ENCODE measurements at places on chromosomes 16 and 17.
A peak's percentile ranks its signal among the peaks of the same experiment; 100 is the strongest.

GRCh38 chr16:58266336-58266735 lies 28.5 kb downstream of the PRSS54 start:
- DNase-seq: no peak

DNA sequence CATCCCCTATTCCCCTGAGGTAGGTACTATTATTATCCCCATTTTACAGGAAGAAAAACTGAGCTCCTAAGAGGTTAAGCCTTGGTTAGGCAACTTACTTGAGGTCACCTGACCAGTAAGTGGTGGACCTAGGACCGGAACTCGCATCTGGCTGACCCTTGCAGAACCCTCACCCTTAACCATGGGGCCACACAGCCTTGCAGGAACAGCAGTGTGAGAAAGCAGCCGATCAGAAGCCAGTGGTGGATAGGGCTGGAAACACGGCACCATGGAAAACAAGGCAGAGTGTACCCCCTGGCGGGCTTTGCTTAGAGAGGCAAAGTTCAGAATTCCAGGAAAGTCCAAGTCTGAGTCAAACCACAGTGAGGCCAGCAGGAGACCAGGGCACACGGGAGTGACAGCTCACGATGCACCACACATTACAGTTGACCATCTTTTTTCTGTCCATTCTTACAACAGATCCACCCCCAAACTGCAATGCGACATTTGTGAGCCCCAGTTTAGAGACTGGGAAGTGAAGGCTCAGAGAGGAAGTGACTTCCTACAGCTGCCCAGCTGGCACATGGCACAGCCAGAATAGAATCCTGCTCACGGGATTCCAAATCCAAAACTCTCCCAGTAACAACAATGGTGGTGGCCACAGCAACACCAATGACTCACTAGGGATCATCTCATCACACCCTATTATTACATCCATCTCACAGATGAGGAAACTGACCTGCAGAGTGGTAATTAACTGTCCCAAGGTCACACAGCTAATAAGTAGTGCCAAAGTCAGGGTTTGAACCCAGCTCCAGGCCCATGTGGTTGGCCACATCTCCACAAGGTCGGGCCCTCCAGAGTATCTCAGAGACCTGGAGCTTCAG lies 20.3 kb downstream of the KIFC3 start:
- no peak for DNase-seq

DNA sequence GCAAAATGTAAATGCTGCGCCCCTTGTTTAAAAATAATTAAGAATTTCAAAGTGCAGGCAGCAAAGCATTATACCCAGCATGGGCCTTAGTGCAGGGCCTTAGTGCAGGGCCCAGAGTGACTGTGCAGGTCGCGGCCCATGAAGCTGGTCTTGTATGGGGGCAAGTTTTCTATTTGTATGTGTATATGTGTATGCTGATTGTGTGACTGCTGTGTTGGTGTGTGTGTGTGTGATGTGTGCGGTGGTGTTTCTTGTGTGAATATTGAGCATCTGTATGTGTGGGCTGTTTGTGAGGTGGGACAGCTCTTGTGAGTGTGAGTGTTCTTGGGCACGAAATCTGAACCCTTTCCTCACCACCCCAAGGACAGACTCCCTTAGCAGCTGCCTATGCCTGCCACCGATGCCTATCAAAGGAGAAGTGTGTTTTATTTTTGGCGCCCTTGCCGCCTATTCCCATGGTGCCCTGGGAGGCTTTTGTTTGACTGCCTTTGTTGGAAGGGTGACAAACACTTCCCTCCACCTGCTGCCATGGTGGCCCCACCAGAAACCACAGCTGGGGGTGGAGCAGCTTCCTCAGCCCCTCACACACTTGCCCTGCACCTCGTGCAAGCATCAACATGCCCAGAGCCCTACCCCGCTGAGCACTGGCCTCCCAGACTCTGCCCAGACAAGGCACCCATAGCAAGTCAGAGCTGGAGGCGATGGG lies 18.0 kb downstream of the CCR7 start:
- peak; percentile 50 for DNase-seq

- no peak for DNase-seq
These were observed 169.7 kb upstream of the ZFHX3 start for GRCh38 chr16:73217654-73218053.

DNA sequence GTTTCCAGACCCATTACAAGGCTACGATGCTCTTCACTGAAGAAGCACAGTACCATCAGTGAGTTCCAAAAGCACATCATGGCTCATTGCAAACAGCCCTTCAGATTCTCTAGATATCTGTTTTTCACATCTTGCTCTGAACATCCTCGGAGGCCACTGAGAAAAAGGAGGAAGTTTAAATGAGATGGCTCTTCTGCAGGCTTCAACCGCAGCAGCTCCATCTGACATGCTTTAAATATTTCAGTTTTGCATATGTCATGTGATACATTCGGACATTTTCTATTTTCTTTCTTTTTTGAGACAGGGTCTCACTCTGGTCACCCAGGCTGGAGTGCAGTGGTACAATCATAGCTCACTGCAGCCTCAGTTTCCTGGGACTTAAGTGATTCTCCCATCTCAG lies 396.8 kb downstream of the NPIPA8 start:
- no peak for DNase-seq

DNA sequence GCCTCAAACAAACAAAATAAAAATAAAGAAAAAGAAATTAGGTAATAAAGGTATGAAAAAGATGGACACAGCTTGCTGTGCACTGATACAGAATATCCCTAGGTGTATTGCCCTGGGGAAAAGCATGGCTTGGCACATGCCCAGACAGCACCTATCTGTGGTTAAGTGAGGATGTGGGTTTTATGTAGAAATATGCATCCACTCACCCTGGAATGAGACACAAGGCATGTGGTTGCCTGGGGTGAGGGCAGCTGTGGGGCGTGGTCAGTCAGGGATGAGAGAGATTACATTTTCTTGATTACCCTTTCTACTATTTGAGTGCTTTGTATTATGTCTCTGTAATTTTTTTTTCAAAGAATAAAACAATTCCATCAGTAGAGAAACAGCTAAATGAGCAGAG lies 6.9 kb downstream of the PLLP start:
- peak; percentile 49 for DNase-seq

GRCh38 chr17:77153999-77154586 lies 13.3 kb downstream of the SEC14L1 start:
- DNase-seq: no peak

DNA sequence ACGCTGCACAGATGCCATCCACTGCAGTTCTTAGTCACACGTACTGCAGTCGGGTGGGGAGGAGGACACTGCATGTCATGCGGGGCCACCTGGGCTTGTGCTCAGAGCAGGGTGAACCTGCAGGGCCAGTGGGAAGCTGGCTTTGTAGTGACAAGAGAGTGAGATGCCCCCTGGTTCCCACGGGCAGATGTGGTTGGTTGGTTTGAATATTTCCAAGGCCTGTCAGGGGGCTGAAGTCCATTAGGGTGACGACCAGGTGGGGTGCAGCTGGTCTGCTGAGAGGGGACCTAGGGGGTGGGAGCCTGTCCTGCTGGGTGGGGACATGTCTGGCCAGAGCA lies 14.3 kb downstream of the ZNF213 start:
- no peak for DNase-seq

DNA sequence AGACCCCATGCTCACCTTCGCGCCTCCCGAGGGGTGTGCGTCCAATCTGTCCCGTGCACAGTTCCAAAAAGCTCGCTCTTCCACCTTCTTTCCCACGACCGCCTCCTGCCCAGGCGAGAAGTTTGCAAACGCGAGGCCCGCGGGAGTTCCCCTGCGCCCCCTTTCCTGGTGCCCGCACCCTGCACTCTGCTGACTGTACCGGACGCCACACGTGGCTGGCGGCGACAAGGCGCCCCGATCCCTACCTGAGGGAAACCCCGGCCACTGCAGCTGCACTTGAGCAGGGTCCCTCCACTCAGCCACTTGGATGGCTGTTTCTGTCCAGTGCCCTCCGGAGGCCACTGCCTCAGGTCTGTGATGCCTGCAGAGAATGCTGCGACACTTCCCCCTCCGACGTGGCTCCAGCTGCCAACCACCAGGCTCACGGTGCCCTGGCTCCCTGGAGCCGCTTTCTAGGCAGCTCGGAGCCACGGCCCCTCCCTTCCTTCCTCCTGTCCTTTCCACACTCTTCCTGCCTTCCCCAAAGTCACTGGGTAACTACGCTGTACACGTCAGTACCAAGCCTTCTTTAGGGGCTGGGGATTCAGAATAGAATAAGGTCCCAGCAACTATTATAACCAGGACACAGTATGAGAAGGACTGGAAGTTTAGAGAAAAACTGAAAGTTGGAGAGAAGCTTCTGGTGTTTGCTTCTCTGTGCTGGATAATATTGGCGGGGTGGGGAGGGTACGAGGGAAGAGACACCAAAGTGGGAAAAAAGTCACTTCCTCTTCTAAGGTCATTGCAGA lies at the start of gene MLKL:
TSS of gene MLKL (minus strand) at position 425 of the 788 bp plus-strand sequence. CDS start 5,105 bp downstream, outside the sequence.
- DNase-seq: peak; percentile 61

DNA sequence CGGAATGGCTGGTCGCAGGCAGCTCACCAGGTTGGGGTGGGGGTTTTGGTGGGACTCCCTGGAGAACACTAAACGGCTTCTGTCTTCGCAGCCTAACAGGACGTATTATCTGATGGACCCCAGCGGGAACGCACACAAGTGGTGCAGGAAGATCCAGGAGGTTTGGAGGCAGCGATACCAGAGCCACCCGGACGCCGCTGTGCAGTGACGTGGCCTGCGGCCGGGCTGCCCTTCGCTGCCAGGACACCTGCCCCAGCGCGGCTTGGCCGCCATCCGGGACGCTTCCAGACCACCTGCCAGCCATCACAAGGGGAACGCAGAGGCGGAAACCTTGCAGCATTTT lies 59.7 kb downstream of the PDPK1 start:
- no peak for DNase-seq

GRCh38 chr17:19523690-19524089 lies 10.0 kb upstream of the SLC47A1 start:
- DNase-seq: no peak

DNA sequence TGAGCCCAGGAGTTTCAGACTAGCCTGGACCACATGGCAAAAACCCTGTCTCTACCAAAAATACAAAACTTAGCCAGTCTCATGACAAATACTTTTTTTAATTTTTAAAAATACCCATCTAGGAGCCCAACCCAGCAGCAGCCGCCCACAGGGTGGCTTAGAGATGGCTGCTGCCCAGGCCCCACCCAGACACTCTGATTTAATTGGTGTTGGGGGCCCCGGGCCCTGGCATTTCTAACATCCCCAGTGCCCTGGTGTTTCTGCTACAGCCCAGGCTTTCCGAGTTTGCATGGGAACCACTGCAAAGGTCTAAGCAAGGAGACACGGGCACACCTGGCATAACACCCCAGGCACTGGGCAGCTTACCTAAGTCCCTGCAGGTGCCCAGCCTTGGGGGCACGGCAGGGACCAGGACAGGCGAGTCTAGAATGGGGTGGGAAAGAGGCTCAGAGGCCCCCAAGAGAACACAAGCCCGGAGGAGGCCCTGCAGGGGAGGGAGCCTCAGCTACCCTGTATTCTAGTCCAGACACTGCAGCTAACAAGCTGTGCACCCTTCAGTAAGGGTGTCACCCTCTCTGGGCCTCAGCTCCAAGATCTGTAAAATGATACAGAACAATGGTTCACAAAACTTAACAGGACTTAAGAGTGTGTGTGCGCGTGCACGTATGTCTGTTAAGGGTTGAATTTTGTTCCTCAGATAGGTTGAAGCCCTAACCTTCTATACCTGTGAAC lies 48.8 kb downstream of the RMI2 start:
- DNase-seq: no peak

DNA sequence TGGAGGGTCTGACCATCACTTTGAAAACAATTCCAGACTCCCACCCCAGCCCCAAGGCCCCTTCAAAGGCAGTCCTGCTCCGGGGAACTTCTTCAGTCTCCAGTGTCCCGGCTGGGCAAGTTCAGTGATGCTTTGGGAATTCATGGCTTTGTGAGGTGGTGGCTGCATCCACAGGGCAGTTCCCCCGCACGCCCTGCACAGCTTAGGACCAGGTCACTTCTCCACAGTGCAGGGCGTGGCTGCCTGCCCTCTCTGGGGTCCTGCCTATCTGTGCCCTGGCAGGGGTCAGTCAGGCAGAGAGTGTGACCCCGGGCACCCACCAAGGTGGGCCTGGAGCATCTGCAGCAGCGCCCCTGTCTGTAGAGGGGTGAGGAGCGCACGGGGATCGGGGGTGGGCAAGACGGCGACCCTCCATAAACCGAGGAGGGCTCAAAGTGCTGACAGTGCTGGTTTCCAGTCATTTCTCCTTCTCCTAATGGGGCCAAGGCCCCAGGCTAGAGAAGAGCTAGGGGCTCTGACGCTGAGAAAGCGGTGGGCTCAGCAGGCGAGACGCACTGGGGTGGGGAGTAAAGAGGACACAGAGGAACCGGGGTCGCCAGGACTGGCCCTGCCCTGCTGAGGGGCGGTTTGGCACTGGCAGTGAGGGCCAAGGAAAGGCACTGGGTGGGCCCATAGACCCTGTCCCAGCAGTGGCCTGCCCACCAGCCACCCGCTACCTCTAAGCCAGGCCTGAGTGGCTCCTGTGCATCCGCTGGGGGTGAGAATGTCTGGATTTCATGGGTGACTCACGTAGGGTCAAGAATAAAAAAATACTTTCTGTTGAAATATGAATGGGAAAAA lies 4.2 kb upstream of the ARHGAP27 start:
- DNase-seq: no peak

GRCh38 chr16:88649924-88650748 lies 717 bp downstream of the CYBA start:
- DNase-seq: peak; percentile 51

- no peak for DNase-seq
These were observed 19.0 kb downstream of the ABCC12 start for GRCh38 chr16:48136547-48137360.

DNA sequence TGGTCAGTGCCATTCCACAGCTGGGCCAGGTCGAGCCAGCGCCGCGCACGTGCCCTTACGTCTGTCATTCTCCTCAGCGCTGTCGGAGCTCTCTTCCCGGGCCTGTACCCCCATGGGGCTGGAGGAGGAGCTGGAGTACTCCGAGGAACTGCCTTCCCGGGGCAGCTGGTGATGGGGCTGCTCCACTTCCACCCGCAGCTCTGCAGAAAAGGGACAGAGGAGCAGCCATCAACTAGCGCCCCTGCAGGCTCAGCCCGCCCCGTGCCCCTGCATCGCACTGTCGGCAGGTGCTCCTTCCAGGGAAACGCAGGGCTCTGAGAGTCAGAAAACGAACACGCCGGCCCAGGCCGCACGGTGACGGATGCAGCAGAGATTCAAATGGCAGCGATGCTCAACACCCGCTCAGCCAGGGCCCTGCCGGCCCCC lies 20.9 kb downstream of the MAP1LC3B start:
- DNase-seq: no peak

GRCh38 chr17:63701868-63702720 lies 2.2 kb upstream of the LIMD2 start:
- DNase-seq: peak; percentile 63

Data from effector memory CD8-positive, alpha-beta T cell (primary cell).